ENCODE measurements at places on chromosomes 2 and 18.

DNA sequence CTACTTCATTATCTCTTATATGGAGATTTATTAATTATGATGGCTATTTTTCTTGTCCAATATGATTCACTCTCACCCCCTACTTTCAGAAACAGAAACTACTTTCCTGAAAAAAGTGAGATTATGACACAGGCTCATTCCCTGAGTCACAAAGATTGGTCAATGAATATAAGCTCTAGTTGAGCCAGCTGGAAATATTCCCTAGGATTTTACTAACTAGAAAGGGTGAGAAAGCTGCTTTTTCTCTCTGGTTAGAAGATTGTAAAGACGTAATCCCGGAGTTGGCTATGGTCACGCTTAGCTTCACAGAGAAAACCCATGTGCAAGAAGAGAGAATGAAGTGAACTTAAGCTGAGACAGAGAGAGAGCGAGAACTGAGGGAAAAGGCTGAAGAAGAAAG lies 223.7 kb upstream of the SMAD7 start:
- DNase-seq, result no peak

DNA sequence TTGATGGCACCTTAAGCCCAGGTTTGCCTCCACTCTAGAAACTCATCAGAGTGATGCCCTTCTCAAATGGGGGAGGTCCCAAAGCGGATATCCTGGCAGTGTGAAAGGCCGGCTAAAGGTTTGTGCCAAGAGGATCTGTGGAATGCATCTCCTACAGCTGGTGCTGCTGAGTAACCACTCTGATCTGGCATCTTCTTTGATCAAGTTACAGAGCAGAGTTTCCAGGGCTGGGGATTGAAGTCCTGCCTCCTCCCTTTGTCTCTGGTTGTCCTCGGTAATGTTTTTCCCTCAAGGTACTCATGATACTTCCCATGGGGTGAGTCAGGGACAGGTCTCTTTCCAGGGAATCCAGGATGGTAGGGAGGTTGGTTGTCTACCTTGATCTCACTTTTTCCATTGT lies 24.6 kb downstream of the PRKRA start:
- no peak for DNase-seq

DNA sequence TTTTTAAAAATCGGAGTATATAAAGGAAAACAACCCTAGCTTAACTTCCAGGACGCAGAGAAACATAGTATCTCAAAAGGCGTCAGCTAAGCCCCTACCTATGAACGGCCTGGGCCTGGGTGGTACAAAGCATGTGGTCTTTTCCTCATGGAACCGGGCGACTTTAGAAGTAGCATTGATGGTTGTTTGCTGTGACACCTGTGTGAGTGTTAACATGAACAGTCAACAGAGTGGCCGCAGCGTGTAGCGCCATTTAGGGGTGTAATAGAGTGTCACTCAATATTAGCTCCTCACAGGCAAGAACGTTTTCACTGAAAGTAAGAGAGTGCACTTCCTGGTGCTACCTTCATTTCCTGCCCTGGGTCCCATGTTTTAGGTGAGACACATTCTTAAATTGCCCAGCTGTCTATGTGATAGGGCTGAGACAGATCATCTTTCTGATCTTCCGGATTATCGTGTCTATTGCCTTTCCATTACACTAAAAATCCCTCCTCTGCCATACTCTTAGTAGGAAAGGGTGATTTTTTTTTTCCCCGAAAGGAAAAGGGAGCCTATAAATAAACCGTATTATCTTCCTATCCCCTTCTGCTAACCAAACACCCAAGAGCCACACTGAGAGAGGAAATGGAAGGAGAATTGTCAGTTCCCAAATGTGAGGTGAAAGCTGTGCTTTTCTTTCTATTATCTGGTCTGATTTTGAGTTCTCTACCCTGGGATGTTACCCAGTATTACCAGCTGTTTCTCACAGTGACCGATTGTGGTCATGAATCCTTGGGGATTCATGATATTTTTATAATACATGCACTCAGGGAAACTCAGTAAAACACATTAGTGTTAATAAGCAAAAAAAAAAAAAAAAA lies 1.3 kb downstream of the GORASP2 start:
- DNase-seq, result peak; percentile 16

GRCh38 chr2:104577143-104577542 lies 276.8 kb upstream of the POU3F3 start:
- no peak for DNase-seq

- DNase-seq, result no peak
Measured at GRCh38 chr2:168241208-168241607, 6.2 kb downstream of the STK39 start.

- DNase-seq, result no peak
Measured at GRCh38 chr2:40201425-40201824, 250.5 kb downstream of the SLC8A1 start.

DNA sequence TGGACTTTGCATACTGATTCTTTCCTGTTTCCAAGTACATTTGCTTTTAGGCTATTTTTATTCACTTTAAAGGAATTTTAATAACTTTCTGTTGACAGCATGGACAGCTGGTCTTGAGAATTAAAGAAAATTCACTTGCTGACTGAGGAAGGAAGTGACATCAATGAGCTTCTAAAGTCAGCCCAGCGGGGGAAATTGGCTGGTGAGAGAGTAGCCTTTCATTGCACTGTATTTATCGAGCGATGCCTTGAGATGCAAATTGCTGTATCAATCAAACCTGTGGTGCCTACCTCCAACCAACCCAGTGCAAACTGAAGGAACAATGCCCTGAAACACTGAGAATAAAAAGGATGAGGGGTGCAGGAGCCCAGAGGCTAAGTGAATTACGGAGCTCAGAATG lies 91.4 kb upstream of the AQP4 start:
- no peak for DNase-seq

- DNase-seq, result no peak
Measured at GRCh38 chr2:152071092-152071491, 27.8 kb downstream of the CACNB4 start.

GRCh38 chr18:57043241-57043640 lies 103.6 kb upstream of the BOD1L2 start:
- DNase-seq, result no peak

GRCh38 chr18:47288741-47289140 lies 37.3 kb upstream of the SKOR2 start:
- no peak for DNase-seq

- no peak for DNase-seq
Measured at GRCh38 chr18:63438181-63438580, 15.9 kb upstream of the VPS4B start.

DNA sequence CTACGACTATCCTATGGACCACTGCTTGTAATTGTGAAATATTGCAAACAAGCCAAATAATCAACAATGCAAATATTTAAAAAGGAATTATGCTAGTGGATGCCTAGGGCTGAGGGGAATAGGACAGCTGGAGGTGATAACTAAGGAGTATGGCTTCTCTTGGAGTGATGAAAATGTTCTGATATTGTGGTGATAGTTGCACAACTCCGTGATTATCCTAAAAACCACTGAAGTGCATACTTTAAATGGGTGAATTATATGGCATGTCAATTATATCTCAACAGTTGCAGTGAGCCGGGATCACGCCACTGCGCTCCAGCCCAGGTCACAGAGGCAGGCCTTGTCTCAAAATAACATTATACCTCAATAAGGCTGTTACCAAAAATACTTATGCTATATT lies 125.1 kb upstream of the SH3BP4 start:
- DNase-seq, result no peak

DNA sequence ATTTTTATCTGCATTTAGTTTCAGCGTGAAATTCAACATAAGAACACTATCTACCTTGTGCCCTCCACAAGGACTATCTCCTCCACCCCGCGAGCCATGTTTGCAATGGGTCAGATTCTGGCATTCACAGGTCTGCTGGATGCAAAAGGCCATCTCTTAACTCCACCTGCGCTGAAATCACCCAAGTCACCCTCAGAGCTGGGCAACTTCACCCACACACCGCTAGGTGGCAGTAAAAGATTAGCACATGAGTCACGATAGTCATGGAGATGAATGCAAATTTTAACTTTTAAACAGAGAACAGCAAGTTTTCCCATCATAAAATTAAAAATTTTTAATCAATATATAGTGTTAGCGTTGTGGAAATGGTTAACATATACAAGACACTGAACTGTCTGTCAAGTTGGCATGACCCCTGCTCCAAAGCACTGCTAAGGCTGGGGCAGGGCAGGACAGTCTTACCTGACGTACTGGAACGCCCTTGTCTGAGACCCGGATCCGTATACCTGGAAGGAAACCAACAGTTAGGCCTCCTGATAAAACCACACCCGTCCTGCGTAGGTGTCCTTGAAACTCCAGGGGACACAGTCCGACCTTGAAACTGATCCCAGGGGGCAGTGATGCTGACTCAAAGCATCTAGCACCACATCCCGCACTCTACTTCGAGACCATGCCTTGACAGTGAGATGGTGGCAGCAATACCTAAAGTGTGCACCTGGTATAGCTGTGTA lies 89.6 kb downstream of the UXS1 start:
- no peak for DNase-seq

- no peak for DNase-seq
Measured at GRCh38 chr18:59712311-59712710, 15.1 kb upstream of the CCBE1 start.

GRCh38 chr2:126885751-126886210 lies 12.9 kb upstream of the TEX51 start:
- DNase-seq, result no peak

GRCh38 chr2:43421194-43421593 lies 174.6 kb downstream of the THADA start:
- no peak for DNase-seq

DNA sequence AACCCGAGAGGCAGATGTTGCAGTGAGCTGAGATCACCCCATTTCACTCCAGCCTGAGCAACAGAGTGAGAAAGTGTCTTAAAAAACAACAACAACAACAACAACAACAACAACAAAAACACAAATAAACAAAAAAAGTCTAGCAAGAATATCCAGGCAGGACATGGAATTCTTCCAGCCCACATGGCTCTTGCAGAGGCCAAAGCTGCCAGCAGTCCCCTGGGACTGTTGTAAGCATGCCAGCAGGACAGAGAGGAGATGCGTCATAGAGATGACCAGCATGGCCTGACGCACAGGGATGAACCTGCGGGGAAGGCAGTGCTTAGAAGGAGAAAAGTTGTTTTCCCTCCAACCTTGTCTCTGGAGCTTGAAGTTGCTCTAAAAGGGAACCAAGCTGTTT lies 182.3 kb upstream of the PGAP1 start:
- no peak for DNase-seq

GRCh38 chr2:164644036-164644700 lies 22.9 kb upstream of the GRB14 start:
- DNase-seq, result no peak

DNA sequence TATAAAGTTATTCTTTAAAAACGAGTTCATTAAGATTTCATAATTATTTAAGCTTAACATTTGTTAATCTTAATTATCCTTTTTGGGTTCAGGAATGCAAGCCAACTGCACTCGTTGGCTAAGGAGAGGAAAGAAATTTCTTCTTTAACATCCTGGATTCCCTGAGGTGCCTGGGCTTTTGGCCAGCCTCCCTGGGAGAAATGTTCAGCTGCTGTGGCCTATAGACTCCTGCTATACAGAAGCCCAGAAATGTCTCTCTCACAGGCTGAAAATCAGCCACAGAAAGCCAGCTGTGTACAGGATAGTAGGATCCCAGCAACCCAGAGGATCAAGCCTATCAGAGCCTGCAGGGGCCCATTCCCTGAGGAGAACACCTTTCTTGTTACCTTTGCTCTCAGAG lies 430.3 kb downstream of the XIRP2 start:
- DNase-seq, result no peak

DNA sequence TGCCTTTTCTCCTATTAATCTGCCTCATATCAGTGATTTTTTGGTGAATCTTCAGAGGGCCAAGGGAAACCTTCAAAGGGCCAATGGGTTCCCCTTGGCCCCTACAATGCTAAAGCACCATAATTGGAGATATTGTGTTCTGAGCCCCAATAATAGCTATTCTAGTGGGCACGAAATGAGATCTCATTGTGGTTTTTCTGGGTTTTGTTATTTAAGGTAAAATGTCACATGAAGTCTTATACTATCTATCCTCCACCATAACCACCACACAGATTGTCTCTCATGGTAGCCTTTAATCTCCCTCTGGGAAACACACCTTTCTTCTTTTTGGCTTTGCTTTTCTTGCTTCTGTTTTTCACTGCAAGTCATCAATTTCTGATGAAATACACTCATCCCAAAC lies 152.8 kb downstream of the B3GNT2 start:
- DNase-seq, result no peak

DNA sequence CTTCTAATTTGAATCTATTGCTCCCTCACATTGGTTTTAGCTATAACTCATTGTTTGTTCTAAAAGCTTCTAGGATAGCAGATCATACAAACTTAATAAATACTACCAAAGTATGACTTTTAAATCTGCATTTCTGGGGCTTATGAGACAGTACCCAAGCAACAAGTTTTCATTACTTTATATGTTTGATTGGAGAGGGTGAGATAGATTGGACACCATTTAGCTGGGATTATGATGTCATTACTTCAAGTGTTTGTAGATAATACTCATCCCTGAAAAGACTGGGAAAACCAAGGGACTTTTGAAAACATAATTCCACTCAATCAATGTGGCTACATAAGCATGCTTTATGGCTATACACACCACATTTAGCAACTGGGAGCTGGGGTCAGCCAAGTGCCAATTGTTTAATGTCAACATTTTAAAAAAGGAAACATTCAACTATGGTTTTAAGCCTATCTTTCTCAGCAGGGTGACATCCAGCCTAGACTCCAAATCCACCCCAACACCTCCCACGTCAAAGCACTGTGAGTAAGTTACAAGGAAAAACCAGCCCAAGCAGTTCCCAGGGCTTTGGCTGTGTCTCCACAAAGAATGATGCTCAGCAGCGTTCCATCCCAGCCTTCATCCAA lies 119.9 kb downstream of the ETAA1 start:
- DNase-seq, result no peak

DNA sequence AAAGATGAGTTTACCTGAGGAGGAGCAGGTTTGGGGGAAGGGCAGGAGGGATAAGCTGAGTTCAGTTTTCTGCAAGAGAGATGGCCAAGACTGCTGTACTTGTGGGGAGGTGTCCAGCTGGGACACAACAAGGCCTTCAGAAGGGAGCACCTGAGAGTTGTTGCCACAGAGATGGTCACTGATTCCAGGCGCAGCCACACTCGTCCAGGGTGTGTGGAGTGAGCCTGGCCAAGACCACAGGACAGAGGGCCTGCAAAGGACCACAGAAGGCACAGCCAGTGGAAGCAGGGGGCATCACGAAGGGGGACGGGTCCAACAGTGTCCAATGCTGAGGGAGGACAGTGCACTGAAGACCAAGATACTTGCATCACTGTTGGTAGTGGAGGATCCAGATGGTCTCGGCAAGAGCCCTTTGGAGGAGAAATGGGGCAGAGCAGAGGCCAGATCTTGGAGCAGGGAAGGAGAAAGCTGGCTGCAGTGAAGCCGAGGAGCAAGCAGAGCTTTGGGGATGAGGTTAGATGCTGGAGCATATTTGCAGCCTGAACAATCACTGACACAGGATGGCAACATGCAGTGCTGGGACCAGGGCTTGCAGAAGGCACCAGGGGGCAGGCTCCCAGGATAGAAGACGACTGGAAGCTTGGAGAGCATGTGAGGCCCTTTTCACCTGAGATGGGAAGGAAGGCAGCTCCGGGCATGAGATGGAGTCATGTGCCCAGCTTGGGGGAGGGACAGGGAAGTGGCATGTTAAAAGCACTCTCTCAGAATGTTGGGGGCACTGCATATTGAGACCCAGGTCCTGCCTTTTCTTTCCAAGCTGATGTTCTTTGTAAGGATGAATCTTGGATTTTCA lies 214.0 kb downstream of the CYP26B1 start:
- DNase-seq, result no peak
